ENCODE measurements at places on chromosomes 7 and 10. TPM values are rescaled to one million over a fixed set of nuclear protein-coding genes. Genes with fewer than 3 reads are reported as not detected.
A peak's percentile ranks its signal among the peaks of the same experiment; 100 is the strongest.

- no peak for DNase-seq
Observed at GRCh38 chr10:21340331-21340730, 185.2 kb downstream of the SKIDA1 start.

DNA sequence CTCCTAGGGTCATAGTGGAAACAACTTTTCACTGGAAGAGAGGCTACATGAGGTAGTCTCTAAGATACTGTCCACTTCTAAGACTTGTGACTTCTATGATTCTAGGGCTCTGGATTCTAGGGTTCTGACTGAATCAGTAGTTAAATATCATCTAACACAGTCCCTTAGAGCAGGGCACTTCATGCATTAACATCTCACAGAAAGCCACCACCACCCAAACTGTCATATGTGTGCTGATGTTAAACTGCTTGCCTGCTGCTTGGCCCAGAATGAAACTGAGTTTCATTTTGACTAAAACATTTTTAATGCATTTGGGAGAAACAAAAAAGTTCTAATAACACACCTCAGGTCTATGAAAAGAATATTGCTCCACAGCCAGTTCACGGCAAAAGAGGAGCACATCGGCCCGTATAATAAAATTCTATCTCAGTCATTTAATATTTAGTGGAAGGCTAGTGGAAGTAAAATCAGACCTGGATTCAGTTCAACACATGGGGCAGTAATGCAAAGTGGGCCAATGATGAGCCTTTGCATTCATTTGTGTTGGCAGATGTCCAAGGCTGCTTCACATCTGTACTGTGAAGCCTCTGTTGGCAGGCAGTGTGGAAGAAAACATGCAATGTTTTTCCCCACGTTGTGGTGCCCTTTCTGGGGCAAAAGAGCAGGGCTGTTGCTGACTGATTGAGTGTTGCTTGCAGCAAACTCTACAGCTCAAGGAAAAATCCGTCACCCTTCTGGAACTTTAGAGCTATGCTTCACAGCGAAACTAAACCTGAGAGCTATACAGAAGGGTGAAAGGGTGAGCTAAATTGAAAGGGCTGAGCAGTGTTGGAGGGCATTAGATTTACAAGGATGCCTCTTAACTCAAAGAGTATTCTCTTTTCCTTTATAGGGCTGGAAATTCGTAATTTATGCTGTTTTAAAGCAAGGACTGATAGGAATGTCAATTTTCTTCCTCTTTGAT, 33.5 kb upstream of the AUTS2 start:
- DNase-seq: peak; percentile 35

DNA sequence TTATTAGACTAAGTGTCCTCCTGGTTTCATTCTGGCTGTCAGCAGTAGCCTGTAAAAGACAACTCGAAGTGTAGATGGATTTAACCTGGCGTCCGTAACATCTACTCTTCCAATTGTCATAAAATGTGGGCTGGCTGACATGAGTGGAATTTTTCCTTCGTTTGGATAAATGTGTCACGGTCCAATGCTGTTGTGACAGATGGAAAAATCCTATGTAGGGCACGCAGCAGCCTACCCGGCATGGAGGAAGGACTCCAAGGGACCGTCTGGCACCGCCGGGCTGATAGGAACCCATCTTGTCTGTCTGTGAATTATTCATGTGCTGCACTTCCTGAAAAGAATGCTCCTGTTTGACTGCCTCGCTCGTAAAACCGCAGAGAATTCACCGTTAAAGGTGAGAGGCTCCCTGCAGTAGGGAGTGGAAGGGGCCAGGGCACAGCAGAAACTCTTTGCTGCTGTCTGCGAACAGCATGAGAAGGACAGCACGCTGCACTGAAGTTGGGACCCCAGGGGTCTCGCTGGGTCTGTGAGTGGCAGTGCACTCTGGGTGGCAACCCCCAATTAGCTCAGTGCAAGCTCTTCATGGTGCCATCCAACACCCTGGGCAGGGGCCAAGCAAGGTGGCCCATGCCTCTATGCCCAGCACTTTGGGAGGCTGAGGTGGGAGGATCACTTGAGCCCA, 1.6 kb upstream of the ORAI2 start:
- DNase-seq: no peak

DNA sequence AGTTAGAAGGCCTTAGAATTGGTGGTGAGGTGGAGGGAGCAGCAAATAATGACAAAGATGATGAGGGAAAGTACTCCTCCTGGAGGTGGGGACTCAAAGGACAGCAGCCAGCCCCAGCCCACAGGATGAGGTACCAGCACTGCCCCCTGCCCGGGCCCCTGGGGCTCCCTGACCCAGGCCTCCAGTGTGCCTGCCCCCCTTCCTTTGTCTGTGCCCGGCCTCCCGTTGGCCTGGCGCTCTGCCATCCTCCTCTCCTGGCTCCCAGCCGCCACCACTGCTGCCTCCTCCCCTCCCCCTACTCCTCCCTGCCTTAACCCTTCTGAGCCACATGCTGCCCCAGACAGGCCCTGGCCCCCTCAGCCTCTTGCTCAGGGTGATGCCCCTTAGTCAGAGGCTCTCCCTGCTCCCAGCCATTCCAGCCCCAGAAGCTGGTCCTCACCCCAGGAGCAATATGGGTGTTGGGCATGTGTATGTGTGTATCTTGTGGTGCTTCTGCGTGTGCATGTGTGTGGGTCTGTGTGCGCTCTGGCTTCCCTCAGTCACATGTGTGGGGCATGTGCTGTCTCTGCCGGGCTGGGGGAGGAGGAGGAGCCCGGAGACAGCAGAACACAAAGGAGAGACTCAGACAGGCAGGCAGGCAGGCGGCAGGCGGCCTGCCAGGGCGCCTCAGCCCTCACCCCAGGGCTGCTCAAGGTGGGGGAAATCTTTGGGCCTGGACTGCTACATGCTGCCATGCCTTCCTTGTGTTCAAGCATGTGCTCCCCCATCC, 2.6 kb downstream of the LDB1 start:
- DNase-seq: peak; percentile 78

DNA sequence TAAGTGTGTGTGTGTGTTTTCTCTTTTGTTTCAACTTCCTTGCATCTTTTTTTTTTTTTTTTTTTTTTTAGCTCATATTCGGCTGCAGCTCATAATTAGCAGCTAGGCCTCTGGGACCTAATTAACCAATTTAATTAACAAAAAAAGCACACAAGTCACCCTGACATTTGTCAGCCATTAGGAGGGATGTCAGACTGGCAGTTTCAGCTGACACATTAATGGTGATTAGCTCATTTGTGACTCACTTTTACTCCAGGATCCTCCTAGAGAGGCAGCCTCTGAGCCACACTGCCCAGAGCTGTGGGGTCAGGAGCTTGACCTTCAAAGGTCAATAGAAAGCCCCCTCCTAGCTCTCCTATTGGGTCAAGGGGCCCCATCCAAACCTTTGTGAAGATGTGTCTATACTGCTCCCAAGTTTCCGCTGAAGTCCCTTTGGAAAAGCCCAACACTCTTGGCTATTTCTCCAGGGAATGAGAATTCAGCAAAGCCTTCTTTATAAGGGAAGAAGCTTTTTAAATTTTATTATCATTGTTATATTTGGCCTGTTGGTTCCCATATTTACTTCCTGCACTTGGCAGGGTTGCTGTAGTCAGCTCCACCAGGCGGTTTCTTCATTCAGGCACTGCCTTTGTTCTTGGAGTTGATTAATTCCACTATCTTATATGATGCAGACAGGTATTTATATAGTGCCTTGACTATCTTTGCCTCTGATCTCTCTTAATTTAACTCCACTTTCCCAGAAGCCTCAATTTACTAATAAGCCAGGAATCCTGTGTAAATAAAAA, 109.5 kb upstream of the HABP2 start:
- DNase-seq: no peak

DNA sequence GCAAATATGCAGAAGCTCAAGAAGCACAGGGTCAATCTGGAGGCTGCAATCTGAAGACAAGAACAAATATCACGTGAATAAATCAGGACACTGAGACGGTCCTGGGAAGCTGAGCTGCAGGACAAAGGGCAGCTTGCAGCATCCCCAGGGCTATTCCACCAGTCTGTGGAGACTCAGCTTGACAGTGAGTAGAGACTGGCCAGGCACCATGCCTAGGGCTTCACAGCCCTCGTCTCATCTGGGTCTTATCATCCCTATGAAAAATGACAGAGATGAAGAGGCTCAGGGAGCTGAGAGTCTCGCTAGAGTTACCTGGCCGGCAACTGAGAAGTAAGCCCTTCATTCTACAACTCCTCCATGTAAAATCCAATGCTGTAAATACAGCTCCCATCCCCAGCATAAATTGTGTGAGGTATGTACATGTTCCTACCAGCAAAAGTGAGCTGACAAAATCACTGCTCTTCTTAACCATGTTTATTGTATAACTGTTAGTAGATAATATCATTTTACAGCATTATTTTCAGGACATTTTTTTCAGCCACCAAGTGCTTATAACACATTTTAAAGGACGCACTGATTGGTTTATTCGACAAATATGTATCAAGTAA, 186.6 kb upstream of the IGFBP3 start:
- no peak for DNase-seq

DNA sequence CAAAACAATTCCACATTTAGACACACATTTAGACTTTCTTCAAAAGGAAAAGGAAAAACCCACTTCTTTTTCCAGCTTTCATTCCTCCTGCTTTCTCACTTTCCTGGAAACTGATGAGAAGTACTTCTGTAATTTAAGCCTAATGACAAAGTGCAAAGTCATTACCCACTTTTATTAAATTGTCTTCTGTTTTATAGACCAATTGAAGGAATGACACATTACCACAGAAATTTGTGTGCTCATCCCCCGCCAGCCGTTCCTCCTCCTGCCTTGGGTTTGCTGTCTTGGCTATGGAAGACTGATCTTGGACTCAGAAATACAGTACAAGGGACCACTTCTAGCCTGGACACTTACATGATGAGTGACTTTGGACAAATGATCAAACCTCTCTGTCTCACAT, 717.8 kb downstream of the SORCS3 start:
- DNase-seq: no peak

DNA sequence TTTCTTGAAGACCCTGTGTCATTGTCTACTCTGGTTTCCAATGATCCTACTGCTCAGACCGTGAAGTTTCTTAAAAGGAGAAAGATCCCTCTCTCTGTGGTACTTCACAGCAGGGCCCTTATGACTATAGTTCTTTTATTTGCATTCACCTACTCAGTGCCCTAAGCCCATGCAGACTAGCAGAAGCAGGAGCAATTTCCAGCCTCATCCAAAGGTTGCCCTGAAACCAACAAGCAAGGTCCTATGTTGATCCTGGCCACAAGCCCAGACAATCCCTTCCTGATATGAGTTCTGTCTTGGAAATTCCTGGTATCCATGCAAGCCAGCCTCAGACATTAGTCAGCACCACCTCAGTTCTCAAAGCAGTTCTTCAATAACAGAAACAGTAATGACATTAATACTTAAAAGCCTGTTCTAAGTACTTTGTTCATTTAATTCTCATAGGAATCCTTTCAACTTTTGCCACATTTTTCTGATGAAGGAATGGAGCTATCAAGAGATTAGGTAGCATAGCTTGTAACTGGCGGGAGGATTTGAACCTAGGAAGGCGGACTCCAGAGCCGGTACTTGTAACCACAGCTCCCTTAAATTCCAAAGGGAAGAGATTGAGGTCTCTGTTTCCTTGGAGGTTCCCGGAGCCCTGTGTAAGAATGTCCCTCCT, 58.1 kb upstream of the ST8SIA6 start:
- no peak for DNase-seq

- peak; percentile 70 for DNase-seq
Observed at GRCh38 chr7:31744294-31744874, 57.4 kb downstream of the PPP1R17 start.

GRCh38 chr10:89163265-89163995, 43.7 kb downstream of the CH25H start:
- DNase-seq: no peak

DNA sequence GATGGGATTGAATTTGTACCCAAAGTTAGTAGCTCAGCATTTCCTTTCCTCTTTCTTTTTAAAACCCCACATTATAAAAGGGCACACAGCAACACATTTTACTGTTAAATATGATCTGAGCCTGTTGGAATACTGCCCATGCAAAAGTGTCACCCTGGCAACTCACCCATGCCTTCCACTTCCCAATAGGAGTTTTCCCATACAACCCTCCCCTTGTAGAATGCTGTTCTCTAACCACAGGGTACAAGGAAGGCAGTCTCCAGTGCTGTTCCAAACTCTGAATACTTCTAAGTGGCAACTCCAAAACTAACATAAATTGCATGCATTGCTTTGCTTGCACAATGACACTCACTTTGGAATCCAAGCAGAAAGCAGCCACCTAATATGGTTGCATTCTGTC, 60.8 kb downstream of the NRCAM start:
- no peak for DNase-seq

- DNase-seq: no peak
Observed at GRCh38 chr7:106582365-106582764, 78.6 kb downstream of the CCDC71L start.

GRCh38 chr7:130927062-130927461, 193.1 kb upstream of the KLF14 start:
- no peak for DNase-seq

- no peak for DNase-seq
Observed at GRCh38 chr7:48130658-48131108, 40.6 kb upstream of the ABCA13 start.

- no peak for DNase-seq
Observed at GRCh38 chr10:96271016-96271815, at the start of gene BLNK. Gene BLNK (minus strand): TSS chr10:96271569. CDS start chr10:96271398, 171 bp downstream.

- DNase-seq: no peak
Observed at GRCh38 chr7:20347680-20348079, 17.0 kb downstream of the ITGB8 start.

- no peak for DNase-seq
Observed at GRCh38 chr7:144508702-144509101, 105.2 kb upstream of the NOBOX start.

- no peak for DNase-seq
Observed at GRCh38 chr10:46254007-46254383, 32.8 kb upstream of the ANTXRL start.

The WDR11 gene
- 76.0 TPM for total RNA-seq

The CASP7 gene
- 11.9 TPM for total RNA-seq

The NUTM2B gene
- 1.0 TPM for total RNA-seq

The BMPER gene
- 1.7 TPM for total RNA-seq

The ERCC6 gene
- total RNA-seq: 35.4 TPM

The ADAP1 gene
- 4.0 TPM for total RNA-seq

The TRIM74 gene
- total RNA-seq: 1.7 TPM

The ATOH7 gene
- total RNA-seq: 0.70 TPM
